AML-193 (cell line): ENCODE measurements at places on chromosomes 11 and 22.

GRCh38 chr22:50606946-50607658, 6.5 kb downstream of the MAPK8IP2 start:
- DNase-seq, result no peak

DNA sequence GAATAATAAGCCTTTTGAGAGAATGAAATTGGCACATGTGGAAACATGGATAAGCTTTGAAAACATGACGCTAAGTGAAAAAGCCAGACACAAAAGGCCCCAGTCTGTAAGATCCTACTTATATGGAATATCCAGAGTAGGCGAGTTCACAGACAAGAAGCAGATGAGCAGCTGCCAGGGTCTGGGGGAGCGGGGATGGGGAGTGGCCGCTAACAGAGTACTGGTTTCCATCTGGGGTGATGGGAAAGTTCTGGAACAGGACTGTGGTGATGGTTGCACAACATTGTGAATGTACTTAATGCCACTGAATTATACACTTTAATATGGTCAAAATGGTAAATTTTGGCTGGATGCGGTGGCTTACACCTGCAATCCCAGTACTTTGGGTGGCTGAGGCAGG, 126.5 kb downstream of the SPATA19 start:
- no peak for DNase-seq

DNA sequence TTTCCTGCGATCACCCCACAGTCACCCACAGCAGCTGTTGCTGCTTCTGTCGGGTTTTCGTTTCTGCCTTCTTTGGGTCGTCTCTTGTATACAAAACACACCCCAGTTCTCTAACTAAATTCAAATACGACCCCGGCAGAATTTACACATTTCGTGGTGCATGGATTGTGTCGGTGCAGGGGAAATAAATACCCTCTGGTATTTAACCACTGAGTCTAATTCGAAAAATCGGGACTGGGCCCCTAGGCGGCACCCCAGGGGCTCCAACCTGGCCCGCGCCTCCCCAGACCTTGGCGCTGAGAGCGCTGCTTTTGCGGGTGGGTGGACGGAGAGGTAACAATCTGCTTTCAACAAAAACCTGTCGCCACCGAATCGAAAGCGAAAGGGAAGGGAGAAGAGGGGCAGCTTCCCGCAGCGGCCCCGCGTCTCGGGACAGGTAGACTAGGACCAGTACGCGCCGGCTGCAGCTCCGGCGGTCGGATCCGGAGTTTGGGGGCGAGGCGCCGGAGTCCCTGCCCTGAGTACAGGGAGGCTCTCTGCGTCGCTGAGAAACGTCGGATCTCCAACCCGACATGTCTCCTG, 4.4 kb downstream of the ALX4 start:
- no peak for DNase-seq

DNA sequence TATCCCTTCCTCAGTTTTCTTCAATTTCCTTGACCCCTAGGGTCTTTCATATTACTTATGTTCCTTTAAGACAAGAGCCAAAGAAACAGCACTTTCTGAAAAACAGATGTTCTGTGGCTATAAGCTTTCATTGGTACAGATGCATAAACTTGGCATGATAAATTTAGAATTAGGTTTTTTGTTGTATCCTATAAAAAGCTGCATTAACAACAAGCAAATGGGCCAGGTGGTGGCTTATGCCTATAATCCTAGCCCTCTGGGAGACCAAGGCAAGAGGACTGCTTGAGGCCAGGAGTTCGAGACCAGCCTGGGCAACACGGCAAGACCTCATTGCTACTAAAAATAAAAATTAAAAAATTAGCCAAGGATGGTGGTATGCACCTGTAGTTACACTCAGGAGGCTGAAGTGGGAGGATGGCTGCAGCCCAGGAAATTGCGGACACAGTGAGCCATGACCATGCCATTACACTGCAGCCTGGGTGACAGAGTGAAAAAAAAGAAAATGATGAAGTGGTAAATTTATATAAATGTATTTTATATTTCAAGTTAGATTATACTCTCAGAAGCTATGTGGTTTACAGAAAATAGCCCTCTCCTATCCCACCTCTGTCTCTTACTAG, 18.3 kb downstream of the KMT5B start:
- no peak for DNase-seq

DNA sequence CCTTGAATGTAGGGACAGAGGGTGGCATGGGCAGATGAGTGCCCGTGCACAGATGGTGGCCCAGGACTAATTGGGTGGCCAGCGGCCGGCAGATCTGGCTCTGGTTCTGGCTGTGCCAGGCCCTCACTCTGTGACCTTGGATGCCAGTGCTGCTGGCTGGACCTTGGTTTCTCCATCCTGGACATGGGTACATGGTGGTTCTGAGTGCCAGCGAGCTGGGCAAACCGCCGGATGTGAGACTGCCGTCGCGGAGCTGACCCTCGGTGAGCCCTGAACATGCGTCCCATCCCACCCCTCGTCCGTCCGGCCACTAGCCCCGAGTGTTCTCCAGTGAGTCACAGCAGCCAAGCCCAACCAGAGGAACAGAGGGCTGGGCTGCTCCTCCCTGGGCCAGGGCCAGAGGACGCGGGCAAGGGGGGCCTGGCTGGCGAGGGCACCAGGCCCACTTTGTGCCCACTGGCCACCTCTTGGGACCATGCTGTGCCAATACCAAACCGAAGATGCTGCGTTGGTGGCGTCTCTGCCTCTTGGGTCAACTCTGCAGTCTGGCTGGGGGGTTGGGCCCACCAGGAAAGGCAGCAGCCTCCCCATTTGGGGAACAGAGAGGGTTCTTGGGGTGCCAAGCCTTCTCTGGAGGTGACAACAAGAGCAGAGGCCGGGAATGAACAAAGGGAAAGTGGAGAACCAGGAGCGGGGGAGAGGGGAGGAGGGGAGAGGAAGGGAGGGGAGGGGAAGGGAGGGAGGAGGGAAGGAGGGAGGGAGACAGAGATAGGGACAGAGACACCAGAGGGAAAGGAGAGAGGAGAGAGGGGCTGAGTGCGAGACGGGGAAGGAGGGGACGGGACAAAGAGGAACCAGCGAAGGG, 10.7 kb downstream of the LSP1 start:
- DNase-seq, result no peak
